ENCODE measurements at places on chromosomes 5 and 9.

DNA sequence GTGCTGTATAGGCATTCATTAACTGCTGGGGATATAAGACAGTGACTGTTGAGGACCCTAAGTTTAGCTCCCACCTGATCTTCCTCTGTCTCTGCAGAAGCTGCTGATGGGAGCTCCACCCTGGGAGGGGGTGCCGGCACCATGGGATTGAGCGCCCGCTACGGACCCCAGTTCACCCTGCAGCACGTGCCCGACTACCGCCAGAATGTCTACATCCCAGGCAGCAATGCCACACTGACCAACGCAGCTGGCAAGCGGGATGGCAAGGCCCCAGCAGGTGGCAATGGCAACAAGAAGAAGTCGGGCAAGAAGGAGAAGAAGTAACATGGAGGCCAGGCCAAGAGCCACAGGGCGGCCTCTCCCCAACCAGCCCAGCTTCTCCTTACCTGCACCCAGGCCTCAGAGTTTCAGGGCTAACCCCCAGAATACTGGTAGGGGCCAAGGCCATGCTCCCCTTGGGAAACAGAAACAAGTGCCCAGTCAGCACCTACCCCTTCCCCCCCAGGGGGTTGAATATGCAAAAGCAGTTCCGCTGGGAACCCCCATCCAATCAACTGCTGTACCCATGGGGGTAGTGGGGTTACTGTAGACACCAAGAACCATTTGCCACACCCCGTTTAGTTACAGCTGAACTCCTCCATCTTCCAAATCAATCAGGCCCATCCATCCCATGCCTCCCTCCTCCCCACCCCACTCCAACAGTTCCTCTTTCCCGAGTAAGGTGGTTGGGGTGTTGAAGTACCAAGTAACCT, 22.1 kb downstream of the PCDHGC5 start:
- no peak for DNase-seq

DNA sequence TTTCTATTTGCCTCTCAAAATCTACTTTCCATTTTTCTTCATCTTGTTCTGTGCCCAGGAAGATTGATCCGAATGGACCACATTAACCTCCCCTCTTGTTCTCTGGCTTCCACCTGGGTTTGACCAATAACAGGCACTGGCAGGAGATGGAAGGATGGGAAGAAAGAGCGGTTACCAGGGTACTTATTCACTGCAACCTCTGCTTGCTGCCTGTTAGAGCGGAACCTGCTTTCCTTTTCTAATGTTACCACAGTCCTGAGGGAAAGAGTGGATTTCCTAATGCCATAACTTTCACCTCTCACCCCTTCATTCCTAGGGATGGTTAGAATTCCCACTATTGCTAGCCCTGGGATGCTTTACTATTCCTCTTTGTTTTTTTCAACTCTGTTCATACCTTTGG, 262.1 kb downstream of the RFX3 start:
- DNase-seq = no peak

GRCh38 chr9:2343756-2344155, 277.8 kb upstream of the VLDLR start:
- DNase-seq = no peak

GRCh38 chr5:153919161-153919560, 119.5 kb downstream of the FAM114A2 start:
- DNase-seq = no peak

DNA sequence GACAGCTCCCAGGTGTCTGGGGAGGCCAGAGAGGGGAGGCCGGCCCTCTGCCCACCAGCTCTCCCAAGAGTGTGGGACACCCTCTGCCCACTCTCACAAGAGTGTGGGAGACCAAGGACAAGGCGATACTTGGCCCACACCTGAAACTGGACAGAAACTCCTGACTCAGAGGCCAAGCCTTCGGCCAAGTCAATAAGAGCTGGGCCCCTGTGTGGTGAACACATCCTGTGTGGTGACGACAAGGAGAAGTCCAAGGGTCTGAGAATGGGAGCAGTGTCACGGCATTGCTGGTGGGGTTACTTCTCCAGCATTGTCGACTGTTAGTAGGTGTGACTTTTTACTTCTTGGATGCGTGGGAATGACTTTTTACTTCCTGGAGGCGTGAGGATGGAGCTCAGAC, 14.6 kb upstream of the F2RL1 start:
- no peak for DNase-seq

DNA sequence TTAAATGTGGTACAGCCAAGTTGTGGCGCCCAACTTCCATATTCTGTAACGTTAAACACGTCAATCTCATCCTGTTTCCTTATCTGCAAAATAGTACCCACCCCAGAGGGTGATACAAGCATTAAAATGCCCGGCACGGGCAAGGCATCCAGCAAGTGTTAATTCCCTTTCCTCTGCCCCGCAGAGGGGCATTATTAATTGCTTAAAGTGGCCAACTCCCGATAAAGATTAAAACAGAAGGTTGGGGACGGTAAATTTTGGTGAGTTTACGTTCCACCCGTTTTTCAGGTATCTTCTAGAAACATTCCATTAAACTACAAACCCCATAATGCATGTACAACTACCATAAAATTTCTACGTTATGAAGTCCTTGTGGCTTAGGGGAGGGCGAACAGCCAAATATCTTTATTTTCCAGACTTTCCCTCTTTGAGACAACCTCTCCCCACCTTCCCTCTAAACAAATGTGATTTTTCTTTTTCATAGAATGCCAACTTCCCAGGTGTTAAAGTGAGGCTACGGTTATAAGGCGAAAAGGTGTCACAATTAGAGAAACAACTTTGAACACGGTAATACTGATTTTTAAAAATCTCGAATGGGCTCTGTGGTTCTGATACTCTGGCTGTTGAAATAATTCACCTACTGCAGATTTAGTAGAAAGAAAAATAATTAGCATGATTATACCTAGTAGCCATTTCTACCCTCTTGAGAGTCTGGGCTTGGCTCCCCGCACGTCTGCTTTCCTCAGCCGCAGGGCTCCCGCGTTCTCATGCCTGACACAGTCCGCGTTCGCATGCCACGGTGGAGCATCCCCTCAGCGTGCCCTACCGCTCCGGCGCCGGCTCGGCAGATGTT, 1.2 kb upstream of the GPBP1 start:
- DNase-seq = no peak

- no peak for DNase-seq
These were observed 51.6 kb upstream of the PHYKPL start for GRCh38 chr5:178284093-178284675.

- peak; percentile 36 for DNase-seq
These were observed 113.2 kb downstream of the STK32A start for GRCh38 chr5:147348046-147348445.

GRCh38 chr5:172770374-172770674, 671 bp downstream of the DUSP1 start:
- no peak for DNase-seq

- no peak for DNase-seq
These were observed 9.4 kb downstream of the GADD45G start for GRCh38 chr9:89613912-89614892.

DNA sequence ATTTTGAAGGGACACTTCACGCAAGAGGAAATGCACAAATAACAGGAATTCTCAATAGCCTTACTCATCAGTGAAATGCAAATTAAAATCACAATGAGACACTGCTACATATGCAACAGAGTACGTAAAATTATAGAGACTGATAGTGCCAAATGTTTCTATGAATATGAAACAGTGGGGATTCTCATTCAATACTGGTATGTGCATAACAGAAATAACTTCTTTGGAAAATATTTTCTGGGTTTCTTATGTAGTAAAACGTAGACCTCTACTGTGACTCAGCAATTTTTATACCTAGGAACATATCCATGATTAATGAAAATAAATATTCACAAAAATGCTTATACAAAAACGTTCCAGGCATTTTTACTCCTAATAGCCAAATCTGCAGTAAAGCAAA, 1625.2 kb downstream of the MAT2B start:
- DNase-seq = no peak

DNA sequence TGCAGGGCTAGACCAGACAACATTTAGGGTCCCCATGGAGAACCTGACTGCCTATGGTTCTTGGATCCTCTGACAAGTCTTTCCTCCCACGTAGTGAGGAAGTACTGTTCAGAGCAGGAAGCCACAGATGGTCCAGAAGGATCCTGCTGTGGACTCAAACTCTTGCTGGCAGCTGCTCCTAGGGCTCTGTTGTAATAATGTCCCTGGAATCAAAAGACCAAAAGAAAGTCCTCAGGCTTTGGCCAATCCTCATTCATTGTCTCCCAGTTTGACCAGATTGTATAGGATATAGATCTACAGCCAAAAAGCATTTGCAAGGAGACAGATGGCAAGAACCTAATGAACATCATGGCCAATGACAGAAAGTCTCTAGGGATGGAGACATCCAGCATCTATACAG, 53.9 kb downstream of the SEMA6A start:
- DNase-seq = no peak

DNA sequence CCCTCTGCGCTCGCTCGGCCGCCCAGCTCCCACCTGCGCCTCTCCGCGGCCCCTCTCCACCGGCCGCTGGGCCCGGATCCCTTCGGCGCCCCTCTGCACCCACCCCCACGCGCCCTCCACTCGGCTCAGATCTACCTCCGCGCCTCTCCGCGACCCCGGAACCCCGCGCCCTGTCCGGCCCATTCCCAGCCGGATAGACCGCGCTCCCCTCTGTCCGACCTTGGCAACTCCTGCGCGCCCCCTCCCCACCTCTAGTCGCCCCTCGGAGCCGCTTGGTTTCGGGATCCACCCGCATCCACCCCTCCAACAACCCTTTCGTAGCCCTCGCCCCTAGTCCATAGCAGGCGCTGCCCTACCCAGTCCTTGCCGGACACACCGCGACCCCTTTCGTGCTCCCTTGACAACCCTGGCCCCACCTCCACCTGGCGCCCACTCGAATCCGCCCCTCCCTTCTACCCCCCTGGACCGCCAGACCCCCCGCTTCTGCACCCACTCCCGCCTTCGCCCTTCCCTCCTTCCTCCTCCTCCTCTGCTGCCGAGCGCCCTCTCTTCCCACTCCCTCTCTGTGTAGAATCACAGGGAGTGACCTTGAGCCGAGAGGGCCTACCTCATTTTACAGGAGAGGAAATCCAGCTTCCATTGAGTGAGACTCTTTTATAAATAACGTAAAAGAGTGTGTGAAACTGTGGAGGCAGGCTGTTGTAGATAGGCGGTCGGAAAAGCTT, 525 bp upstream of the AK3 start:
- no peak for DNase-seq

DNA sequence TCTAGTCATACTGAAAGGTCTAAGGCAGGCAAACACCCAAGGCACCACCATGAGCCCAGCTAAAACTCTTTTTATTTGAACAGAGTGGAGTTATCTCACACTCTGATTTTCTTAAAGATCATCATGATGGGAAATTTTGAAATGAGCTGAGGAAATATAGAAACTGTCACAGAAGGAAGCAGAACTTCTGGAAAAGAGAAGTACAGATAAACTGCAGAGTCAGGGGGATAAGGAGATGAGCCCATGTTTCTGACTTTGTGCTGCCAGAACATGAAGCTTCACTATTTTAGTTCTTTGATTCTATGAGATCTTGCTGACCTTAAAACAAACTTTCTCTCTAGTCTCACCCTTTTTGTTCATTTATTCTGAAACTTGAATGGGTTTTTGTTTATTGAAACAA, 406.5 kb upstream of the EDIL3 start:
- no peak for DNase-seq

- no peak for DNase-seq
These were observed 30.2 kb downstream of the SH3PXD2B start for GRCh38 chr5:172424111-172424490.

DNA sequence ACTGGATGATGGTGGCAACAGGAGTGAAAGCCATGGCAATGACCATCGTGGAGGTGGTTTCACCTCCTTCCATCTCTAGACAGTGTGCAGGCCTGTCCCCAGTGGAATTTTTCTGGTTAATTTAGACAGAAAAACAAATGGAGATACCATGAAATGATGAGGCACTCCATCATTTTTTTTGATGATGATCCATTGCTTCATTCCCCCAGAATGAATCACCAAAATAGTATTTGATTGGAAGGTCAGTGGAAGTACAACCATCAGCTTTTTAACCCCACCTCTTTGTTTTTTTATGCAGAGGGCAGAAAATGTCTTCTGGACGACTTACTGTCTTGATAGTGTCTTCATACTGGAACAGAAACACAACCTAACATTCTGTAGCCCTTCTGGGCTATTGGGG, 42.6 kb upstream of the ADRA1B start:
- no peak for DNase-seq

DNA sequence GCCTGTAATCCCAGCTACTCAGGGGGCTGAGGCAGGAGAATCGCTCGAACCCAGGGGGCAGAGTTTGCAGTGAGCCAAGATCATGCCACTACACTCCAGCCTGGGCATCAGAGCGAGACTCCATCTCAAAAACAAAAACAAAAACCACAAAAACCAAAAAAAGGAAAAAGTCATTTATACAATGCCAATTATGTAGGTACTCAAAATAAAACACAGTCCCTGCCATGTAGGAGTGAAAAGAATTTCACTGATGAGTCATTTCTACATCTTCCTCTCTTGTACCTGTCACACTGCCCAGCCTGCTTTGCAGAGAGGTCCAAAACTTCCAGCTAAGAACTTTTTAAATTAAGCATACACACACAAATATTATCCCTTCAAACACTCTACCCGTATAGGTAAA, 215.8 kb downstream of the EPB41L4A start:
- DNase-seq = no peak

- DNase-seq = no peak
These were observed 914.2 kb upstream of the CDH6 start for GRCh38 chr5:30279237-30279636.

DNA sequence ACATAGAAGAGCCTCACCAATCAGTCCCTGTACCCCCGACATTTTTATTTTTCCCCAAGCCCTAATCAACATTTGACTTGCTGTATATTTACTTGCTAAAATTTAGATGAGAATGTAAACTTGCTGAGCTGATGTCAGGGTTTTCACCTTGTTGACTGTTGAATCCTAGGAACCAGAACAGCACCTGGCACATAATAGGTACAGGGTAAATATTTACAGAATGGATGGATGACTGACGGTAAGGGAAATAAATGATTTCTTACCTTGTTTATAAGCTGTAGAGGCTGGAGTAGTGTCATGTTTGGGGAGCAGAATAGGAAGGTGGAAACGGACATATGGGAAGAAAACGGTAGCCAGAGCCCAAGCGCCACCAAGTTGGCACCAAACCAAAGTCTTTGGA, 107.0 kb upstream of the NUDT12 start:
- no peak for DNase-seq

GRCh38 chr5:113255105-113255504, 179.7 kb downstream of the TSSK1B start:
- DNase-seq = no peak

DNA sequence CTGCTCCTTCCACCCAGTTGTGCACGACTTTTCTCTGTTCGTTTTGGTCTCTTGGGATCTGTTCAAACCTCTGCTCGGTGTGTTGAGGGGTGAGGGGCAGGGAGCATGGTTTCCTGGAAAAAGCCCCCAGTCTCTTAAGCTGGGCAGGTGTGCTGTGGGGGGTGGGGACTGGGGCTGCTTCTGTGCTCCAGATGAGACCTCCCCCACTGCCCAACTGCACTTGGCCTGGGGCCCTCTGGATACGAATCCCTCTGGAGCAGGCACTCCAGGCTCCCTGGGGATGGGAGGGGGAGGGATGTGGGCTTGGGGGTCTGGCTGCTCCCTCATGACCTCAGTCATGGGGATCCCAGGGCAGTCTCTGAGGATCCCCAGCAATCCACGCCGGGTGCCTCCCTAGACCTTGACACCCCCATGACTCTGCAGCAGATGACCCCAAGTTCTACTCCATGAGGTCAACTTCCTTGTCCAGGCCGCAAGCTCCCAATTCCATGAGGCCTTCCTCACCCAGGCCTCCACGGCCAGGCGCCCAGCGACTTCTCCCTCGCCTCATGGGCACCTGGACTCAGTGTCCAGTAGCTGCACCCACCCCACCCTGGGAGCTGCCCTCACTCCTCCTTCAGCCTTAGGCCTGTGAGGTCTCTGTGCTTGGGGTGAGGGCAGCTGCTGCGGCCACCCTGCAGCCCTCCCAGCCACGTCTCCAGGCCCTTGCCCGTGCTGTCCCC, 5.9 kb upstream of the AHRR start:
- no peak for DNase-seq

All from epithelial cell of prostate (primary cell).